ENCODE measurements at places on chromosomes 6 and 20.

GRCh38 chr6:38584731-38585130 lies 55.0 kb downstream of the BTBD9 start:
- no peak for DNase-seq

- no peak for DNase-seq
Observed at GRCh38 chr6:113425977-113426660, 431.0 kb upstream of the MARCKS start.

DNA sequence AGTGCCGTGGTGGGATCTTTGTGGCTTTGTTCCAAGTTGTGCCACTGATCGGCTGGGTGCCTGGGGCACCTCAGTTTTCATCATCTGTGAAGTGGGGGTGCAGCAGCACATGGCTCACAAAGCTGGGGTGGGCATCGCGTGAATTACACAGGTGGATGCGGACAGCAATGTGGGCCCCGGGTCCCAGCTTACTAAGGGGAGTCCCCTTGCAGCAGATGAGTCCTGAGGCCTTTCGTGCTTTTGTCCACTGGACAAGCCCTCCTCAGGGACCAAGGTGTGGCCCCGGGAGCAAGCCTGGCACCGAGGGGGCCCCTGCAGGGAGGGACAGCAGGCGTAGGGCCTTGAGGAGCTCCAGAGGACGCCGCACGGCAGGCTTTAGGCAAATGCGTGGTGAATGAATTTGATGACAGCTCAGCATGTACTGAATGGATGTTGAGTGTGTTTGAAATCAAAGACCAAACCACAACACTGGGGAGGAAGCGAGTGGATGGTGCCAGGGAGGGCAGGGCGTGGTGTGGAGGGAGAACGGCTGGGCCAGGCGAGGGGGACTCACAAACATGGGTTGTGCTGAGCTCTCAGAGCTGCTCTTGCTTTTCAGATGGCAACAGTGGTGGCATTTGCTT lies 53.2 kb downstream of the IRF4 start:
- DNase-seq = no peak

DNA sequence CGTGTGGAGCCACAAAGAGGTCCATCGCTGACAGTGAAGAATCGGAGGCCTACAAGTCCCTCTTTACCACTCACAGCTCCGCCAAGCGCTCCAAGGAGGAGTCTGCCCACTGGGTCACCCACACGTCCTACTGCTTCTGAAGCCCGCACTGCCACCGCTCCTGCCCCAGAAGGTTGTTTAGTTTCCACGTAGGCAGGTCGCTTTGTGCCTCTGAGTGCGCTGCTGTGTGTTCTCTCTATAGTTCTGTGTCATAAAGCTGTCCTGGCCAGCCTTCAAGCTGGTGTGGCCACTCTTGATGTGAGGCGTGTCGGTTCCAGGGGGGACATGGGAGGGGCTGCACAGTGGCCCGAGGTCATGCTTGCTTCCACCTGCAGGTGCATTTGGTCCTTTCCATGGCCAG lies 6.4 kb upstream of the FAM209A start:
- no peak for DNase-seq

- no peak for DNase-seq
Observed at GRCh38 chr6:65448866-65449265, 258.2 kb downstream of the EYS start.

DNA sequence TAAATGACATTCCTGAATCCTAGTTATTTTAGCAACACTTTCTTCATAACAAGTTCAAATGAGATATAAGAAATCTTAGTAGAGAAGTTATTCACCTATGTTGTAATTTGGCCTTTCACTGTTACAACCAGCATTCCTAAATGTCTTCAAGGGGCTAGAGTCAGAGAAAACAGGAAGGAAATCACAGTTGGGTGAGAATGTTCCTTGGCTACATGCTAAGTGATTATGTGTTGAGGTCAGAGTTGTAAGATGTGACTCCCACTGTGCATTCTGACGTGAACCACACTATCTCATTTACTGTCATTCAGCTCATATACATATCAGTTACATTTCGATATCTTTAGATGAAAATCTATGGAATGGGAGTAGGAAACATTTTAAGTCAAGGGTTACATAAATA lies 51.0 kb upstream of the MLIP start:
- DNase-seq = peak; percentile 42

GRCh38 chr6:73870907-73871306 lies 174.9 kb downstream of the CD109 start:
- DNase-seq = no peak

DNA sequence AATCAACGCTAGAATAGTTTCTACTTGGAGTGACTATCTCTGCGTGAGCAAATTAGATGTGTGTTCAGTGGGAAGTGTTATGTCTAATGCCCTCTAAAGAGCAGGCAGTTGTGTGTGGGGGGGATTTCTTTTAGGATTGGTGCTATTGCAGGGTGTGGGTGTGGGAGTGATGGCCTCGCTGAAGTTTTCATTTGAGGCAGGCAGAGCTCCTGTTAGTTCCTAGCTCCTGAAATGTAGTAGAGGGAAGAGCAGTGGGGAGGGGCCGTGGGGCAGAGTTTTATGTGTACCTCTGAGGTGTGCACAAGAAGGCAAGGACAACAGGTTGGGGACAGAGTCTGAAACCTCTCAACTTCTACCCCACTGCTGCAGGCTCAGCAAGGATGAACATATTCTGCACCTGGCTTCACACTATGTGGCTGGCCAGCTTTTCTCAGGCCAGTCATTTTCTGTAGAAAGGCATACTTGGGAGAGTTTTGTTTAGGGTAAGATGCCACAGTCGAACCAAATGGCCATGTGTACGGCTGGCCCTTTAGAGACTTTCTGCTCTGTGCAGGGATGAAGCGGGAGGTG lies 229.2 kb upstream of the SUPT3H start:
- no peak for DNase-seq

GRCh38 chr6:130847001-130847910 lies 20.1 kb downstream of the SMLR1 start:
- DNase-seq = no peak

DNA sequence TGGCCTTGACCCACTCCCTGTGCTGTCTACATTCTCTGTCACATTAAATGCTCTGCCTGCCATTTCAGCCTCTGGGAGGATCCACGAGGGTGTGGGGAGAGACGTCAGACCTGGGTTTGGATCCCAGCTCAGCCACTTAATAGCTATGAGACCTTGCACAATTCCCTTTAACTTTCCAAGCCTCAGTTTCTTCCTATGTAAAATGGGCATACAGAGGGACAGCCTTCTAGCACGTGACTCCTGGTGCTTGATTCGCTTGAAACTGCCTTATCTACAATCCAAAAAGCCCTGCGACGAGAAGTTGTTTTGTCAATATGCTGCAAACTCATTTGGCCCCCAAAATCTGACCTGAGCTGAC lies 40.0 kb downstream of the TOX2 start:
- DNase-seq = no peak

DNA sequence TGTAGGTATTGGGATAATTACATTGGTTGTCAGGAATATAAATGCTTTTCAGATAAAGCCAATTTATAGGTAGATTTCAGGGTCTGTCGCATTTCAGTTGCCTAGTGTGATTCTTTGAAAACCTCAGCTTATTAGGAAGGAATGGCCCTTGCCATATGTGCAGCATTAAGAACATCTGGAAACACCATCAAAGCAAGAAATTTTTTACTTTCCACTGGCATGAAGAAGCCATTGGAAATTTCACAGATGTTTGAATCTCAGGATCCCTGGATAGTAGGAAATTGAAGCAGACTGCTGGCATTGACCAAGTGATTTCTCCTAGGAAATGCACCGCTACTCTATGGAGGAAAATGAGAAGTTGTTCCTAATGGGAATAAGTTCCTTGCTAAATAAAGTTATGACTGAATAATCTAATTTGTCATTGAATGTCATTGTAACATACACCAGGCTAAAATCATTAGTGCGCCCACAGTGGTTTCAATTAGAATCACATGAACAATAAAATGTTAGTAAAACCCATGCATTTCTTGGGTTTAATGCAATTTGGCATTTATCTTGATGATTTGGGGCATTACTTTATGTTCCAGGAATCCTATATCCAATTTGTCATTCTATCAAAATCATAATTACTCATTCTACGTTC lies 950.1 kb downstream of the EPHA7 start:
- no peak for DNase-seq

DNA sequence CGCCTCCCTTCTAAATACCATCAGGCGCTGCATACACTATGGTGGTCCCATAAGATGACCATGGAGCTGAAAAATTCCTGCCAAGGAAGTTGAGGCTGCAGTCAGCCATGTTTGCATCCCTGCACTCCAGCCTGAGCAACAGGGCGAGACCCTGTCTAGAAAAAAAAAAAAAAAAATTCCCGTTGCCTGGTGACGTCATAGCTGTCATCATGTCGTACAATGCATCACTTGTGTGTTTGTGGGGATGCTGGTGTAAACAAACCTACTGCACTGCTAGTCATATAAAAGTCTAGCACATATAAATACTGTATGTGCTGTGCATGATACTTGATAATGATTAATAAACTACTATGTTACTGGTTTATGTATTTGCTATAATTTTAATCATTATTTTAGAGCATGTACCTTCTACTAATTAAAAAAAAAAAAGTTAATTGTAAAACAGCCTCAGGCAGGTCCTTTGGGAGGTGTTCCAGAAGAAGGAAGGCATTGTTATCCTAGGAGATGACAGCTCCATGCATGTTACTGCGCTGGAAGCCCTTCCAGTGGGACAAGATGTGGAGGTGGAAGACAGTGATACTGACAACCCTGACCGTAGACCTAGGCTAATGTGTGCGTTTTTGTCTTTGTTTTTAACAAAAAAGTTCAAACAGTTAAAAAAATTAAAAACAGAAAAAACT lies 132.6 kb downstream of the BANF2 start:
- DNase-seq = no peak

- no peak for DNase-seq
Observed at GRCh38 chr6:109340811-109341210, 41.5 kb downstream of the CD164 start.

- DNase-seq = peak; percentile 83
Observed at GRCh38 chr6:28462401-28462800, 19.1 kb upstream of the ZSCAN23 start.

DNA sequence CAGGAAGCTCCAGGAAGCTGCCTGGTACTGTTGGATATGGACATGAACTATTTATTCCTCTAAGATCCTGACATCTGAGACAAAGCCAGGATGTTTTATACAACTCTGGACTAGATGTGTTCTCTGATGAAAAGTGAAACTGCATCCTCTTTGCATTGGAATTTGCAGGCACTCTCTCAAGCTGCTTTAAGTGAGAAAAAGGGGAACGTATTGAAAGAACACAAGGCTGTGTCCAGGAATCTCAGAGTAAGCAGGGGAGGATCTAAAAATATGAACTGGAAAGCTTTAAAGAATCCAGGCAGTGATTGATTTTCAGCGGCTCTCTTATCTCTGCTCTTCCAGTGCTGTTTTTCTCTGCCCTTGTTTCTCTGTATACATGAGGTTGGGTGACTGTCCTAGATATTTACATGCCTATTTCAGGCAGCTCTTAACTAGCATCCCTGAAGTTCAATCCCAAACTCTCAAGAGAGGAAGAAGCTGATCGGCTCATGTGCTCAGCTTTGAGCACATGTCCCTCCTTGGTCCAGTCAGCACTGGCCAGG lies 193.8 kb downstream of the PLCB4 start:
- no peak for DNase-seq

DNA sequence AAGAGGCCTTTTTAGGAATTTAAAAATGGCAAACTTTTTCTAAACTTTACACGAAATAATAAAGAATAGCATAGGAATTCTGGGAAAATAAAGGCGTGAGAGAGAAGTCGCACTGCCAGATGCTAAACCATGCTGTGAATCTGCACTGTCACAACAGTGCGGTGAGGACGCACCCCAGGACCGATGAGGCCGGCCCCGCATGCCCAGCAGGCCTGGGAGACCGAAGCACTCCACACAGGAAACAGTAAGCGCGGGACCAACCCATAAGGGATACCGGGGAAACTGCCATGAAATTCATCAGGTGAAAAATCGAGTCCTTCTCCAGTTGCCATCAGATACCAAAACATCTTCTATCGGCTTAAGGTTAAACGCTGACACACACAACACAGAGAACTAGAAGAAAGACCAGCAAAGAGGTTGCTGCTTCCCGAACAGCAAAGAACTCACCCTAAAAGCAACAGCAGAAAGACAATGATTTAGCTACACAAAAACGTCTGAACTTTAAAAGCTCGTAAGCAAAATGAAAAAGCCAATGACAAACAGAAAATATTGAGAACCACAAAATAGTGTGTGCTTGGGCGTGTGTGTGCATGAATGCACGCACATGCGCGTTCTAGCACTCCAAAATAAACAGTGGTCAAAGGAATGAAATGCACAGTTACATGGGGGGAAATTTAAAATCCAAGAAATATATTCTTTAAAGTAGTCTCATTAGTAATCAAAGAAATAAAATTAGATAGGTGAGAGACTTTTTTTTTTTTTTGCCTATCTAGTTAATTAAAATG lies 15.4 kb downstream of the RAMACL start:
- no peak for DNase-seq

DNA sequence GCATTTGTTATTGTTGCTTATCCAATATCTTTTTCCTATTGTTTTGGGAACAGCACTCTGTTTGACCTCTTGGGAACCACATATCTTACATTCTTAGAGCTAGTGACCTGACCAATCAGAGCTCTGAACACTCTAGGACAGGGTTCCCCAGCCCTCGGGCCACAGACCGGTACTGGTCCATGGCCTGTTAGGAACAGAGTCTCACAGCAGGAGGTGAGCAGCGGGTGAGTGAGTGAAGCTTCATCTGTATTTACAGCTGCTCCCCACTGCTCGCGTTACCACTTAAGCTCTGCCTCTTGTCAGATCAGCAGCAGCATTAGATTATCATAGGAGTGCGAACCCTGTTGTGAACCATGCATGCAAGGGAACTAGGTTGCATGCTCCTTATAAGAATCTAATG lies 226.0 kb upstream of the TSHZ2 start:
- no peak for DNase-seq

- no peak for DNase-seq
Observed at GRCh38 chr6:157845493-157846259, 22.6 kb downstream of the SNX9 start.

GRCh38 chr6:3334555-3334954 lies 75.8 kb downstream of the PSMG4 start:
- DNase-seq = no peak

DNA sequence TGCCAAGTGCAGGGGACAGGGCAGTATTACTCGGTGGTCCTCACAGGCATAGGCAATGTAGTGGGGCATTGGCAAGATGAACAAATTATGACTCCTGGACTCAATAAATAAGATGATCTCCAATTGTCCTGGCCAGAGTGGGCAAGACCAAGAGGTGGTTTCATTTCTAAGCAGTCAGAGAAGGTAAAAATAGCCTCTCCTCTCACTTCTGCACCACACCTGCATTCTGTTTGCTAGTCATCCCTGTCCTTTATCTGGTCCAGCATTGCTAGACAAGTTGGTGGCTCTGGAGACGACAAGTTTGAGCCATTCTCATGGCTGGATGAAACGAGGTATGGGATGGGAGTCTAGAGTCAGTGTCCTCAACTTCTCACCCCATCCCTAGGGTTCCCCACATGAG lies 83.0 kb downstream of the BANF2 start:
- no peak for DNase-seq

All from KBM-7 (cell line).